ENCODE measurements at places on chromosomes 4 and X.

GRCh38 chr4:121740796-121741409 is 24.1 kb downstream of the SMIM43 start:
- DNase-seq, result no peak

- DNase-seq, result no peak
These were observed 232.3 kb upstream of the RPS6KA3 start for GRCh38 chrX:20498851-20499635.

DNA sequence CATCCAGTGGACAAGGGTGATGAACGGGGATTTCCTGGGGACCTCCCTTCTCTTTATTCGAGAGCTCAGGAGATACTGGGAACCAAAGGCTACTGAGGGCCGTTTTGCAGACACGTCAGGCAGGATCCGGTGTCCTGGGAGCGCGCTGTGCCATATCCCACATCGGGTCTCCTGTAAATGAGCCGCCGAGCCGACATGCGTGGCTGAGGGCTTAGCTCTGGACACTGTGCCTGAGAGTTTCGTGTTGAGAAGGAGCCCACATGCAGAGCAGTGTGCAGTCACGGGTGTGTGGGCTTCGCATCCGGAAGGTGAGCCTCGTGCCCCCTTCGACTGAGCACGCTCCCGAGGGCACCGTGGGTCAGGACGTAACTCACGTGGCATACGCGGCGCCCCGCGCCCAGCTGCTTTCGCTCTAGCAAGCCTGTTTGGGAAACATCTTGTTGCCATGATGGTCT is 28.5 kb upstream of the HGFAC start:
- no peak for DNase-seq

DNA sequence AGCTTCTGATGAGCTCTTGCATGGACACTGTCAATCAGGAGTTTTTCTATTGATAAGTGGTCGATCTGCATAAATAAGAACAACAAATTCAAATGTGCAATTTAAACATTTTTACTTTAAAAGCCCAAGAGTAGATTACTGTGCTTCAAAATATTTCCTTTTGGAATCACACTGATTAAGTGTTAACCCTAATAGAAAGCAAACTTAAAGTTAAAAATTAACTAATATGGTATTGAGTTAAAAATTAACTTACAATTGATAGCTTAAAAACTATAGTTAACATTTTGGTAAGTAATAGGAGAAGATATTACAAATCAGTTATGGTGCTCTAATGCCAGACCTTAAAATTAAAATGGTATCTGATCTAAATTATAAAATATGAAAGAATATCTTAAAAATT is 25.9 kb downstream of the MED14 start:
- DNase-seq, result no peak

DNA sequence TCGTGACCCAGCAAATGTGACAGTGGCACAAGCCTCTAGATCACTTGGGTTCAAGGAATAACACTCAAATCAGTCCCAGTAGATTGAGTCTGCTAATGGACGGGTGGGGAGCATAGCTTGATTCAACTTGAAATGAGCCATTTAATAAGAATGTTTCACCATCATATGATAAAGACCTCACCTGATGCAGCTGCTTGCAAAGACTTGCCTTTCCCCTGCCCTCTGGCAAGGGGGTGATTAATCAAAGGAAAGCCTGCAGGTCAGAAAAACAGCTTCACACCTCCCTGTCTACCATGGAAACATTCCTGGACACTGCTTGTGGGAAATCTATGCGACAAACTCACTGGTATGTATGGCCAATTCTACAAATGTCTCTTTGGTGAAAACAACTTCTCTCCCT is 54.5 kb downstream of the CD99L2 start:
- DNase-seq, result no peak

DNA sequence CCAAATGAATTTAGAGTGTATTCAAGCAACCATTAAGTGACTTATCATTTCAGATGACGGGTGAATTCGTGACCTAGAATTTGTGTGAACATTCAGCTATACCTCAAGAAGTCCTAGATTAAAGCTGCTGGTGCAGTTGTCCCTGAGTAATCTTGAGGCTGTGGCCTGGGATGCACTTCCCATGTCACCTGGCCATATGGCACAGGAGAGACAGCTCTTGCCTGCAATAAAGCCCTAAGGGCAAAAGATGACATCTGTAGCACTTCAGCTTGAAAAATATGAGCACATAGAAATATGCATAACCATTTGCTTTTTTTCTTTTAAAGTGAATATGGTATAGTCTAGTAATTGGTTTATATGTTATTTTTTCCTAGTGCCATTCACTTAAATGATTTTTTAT is 125.8 kb downstream of the FHDC1 start:
- no peak for DNase-seq

- DNase-seq, result no peak
These were observed 44.2 kb downstream of the IRF2 start for GRCh38 chr4:184430163-184430562.

DNA sequence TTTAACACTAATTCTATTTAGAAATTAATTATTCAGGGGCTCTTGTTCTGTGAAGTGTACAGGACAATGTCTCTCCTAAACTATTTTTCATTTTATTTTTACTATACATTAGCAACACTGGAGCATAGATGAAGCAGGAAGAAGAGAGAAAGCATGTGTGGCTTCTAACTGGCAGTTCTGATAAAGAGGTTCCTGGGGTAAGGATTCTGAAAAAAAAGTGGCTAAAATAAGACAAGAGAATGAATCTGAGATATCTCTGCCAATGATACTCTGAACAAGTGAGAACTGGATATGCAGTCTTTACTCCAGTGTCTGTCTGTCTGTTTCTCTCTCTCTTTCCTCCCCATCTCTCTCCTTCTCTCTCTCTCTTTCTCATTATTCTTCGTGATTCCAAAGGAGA is 125.9 kb downstream of the MAML3 start:
- DNase-seq, result no peak

GRCh38 chr4:53098681-53099121 is 236.6 kb downstream of the RASL11B start:
- DNase-seq, result no peak

GRCh38 chr4:105469736-105470135 is 4.1 kb downstream of the PPA2 start:
- no peak for DNase-seq

GRCh38 chr4:140078366-140078765 is 75.6 kb downstream of the MAML3 start:
- no peak for DNase-seq

DNA sequence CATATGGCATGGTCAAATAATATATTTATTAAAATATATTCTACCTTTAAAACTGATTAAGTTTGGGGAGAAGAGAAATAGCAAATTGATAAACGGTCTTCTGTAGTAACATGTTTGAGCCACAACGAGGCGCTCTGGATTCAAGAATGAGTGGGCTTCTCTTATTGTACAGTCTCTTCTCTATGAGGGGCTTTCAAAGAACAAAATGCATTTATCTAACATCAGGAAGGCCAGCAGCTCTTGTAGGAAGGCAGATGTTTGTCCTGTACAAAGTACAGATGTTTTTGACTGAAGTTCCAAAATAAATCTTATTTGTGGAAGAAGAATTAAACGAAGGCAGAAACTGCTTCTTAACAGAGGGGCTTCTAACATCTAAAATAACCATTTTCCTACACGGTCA is 153.6 kb downstream of the RASL11B start:
- no peak for DNase-seq

GRCh38 chrX:123835661-123836371 is 24.0 kb upstream of the XIAP start:
- DNase-seq, result no peak

GRCh38 chrX:120790552-120790951 is 85.1 kb downstream of the CT47B1 start:
- DNase-seq, result no peak

GRCh38 chrX:133776072-133776471 is 209.3 kb downstream of the GPC3 start:
- no peak for DNase-seq

DNA sequence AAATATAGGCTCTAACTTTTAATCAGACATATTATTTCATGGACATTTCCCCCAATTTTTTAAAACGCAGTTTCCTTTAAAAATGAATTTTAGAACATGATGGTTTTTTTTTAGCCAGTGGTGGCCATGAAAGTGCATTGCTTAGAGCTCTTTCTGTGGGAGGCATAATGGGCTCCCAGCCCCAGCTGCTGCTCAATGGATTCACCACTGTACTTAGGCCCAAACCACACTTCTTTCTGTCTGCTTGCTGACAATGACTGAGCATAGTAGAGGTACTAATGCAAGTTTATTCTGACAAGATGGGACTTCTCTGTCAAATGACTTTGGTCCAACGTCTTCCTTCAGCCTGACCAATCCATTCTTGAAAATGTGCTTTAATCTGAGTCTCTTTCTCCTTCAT is 400.2 kb upstream of the GRIA3 start:
- no peak for DNase-seq

DNA sequence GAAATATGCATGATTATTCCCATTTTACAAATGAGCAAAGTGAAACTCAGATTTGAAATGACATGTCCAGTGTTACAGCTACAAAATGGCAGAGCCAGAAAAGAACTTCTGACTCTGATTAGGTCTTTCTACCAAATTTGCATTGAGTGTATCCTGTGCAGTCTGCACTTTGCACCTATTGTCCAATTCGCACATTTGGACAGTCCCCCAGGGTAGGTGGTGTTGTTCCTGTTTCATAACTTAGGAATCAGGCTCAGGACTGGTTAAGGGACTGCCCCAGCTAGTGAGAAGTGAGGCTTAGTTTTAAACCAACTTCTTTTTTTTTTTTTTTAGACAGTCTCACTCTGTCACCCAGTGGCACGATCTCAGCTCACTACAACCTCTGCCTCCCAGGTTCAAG is 137.9 kb upstream of the NALF2 start:
- no peak for DNase-seq

Measured in retinal pigment epithelial cell (primary cell).